ENCODE measurements at places on chromosomes 4 and X.
A peak's percentile ranks its signal among the peaks of the same experiment; 100 is the strongest.

DNA sequence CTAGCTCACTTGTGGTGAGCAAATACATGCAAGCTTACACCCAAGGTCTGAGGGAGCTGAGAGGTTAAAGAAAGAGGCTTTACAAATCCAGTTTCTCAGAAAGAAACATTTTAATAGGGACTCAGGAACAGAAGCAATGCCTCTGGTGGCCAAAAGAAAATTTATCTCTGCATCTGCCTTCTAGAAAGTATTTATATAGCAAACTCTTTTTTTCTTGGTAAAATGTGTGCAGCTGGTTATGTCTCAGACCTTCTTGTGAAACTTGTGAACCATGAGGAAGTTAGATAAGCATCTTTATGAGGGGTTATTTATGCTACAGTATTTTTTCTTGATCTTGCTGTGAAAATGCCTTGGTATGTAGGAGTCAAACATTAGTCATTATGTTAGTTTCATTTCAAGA, 48.5 kb upstream of the CYSLTR1 start:
- peak; percentile 5 for DNase-seq

DNA sequence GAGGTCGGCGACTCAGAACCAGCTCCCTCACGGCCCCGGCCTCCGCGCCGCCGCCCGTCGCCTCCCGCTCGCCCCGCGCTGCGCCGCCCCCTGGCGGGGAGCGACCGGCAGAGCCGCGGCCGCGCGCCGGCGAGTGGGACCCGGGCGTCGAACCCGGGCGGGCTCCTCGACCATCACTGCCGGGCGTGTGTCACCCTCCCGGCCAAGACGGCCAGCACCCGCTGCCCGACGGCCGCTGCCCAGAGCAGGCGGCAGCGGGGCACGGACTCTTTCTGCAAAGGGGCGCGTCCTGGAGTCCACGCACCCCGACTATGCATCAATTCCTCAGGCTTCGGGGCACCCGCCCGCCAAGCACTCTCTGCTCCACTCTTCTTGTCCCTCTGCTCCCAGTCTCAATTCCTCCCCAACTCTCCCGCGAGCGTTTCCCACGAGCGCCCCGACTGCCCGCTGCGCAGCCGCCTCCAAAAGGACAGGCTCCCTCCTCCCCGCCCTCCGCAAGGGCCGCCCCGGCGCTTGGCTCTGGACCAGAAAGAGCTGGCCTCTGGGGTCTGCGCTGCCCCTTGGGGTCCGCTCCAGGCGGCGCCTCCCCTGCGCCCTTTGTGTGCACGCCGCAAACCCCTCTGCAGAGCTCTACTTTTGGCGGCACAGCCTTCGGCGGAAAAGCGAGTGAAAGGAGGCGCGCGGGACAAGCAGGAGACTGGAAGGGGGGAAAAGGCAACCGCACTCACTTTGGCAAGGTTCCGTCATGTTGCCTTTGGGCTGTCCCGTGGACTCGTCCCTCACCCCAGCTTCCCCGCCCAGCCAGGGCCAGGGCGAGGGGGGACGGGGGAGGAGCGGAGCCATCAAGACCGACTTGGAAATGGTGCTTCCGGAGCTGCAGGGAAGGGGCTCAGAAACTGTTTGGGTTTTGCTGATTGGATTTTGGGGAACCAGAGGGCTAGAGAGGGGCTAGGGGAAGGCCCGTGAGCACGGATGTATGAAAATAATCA, 1.0 kb downstream of the PDE5A start:
- DNase-seq, result peak; percentile 31

DNA sequence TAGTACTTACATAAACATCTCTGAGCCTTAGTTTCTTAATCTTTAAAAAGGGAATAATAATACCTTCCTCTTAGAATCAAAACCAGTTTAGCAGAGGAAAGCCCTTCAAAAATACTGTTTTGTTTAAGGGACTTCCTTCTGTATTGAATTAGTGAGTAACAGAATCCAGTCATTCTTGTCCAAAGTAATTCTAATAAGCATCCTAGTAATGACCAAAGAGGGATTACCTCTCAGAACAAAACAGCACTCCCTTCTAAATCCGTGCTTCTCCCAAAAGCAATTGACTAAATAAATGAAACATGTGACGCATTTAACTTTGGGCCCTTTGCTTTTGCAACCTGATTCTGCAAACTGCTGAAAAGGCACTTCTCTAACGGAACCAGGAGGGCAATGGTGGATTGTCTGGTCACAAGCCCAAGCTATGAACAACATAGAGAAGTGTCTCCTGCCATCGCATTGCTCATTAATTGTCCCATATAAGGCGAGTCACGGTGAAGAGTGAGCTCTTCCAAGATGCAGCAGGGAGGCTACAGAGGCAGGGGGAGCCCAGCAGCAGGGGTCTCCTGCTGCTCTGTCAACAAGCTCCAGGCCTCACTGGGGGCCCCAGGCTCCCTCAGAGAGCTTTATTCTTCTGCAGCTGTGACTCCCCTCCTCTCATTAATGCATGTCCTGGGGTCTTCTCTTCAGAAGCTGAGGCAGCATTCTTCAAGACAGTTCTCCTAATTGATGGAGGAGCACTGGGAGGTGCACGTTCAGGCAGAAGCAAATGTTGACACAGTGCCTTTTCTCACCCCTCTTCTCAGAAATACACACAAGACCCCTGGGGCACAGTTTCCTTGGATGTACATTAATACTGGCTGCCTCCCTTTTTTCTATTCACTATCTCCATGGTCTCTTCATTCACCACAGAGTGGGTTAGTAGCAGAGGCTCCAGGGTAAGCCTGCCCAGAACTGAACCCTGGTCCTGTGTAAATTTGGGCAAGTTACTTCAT, 419.6 kb upstream of the RASGEF1B start:
- no peak for DNase-seq

DNA sequence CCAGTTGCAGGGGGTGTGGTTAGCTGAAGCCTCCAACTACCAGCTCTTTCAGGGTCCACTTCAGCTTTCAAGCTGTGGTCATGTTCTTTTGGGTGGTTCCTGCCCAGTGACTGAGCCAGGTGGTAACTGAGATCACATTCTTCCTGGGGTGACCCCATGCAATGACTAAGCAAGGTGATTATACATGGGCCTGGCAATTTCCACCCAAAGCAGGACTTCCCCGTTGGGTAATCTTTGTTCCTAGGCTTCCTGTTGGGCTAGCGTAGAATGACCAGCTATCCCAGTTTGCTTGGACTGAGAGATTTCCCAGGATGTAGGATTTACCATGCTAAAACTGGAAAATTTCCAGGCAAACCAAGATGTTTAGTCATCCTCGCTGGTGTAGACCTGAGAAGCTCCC, 18.4 kb upstream of the MAGEB17 start:
- no peak for DNase-seq

DNA sequence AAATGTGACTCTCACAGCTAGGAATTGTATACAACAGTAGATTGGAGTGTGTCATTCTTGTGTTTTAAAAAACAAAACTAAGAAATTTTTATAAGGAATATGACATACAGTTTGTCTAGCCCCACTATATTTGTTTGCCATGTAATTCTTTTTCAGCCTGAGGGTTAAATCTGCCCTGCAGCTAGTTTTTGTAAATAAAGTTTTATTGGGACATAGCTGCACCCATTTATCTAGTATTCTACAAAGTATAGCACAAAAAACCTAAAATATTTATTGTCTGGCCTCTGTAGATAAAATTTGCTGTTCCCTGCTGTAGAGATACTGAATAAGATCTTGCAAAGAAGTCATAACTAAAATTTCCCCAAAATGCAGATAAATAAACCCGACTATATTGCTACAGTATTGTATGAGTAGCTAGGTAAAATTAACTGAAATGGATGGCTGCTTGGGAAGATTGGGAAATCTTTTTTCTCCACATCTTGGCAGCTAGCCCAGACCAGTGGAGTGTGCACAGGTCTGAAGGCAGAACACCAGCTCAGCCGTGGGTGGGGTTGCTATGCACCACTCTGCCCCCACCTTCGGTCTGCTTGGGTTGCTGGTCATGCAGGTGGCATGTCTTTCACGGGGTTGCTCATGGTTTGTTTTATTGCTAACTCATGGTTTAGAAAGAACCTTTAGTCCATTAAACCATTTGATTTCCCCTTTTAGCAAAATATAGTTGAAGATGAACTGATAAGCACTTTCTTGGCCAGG, 127.9 kb downstream of the KLHL8 start:
- no peak for DNase-seq

DNA sequence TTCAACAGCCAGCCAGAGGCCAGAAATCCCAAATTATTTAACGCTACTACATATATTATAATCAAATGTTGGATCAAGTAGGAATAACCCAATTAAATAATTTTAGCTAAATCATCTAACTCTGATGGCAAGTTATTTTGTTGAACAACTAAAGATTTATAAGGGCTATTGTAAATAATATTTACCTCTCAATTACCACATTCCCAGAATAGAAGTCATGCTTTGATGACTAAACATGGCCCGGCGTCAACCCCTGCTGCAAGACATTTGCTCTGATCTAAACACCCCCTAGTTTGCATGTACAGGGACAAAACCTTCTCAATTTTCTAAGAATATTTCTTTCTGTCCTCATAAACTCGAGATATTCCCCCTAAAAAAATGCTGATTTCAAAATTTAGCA, 14.2 kb downstream of the VEGFC start:
- DNase-seq, result no peak

DNA sequence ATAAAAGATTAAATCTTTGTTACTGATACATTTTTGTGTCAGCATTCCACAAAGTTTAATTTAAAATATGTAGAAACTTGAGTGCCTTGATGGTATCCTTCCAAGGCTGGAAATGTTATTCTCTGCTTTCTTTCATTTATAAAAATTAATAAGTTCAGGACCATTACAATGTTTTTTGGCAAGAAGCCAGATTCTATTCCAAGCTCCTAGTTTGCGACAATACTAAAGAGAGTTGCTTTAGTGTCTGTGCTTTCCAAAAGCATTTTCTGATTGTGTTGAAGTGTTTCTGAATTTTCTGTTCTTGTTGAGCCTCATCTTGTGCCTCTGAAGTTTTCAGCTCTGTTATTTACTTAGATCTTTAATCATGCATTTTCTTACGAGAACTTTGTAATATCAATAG, 516.2 kb downstream of the KCTD8 start:
- DNase-seq, result no peak

GRCh38 chr4:109548655-109549054, 11.4 kb upstream of the MCUB start:
- DNase-seq, result peak; percentile 14

GRCh38 chr4:78439328-78439727, 112.2 kb upstream of the ANXA3 start:
- no peak for DNase-seq

GRCh38 chrX:19798423-19798822, 89.0 kb downstream of the SH3KBP1 start:
- no peak for DNase-seq

DNA sequence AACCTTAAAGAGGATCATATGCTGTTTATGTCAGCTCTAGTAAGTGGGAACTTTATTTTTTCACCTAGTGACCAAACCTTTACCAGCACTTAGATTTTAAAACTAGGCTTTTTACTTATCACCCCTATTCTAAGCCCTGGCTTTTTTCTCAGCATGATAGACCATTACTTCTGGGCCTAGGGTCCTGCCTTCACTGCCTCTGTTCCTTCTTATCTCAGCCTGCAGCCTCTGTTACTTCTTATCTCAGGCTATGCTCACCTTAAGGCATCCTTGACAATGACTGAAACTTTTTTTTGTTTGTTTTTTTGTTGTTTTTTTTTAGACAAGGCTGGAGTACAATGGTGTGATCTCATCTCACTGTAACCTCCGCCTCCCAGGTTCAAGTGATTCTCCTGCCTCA, 59.6 kb downstream of the TMEM154 start:
- DNase-seq, result no peak

DNA sequence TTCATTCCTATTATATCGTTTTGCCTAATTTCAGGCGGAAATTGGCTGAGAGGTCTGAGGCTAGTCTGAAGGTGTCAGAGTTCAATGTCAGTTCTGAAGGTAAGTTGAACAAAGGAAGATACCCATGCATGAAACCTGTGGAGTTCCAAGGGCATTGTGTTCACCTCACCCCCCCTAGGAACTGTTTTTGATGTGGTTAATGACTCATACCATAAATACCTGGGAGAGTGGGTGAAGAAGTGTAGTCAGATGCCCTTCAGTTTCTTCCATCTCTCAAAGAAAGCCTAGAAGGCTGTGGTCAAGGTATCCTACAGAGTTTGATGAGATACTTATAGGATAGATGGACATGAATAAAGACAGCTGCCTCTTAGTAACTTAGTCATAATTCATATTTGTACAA, 2.7 kb downstream of the UTP14A start:
- DNase-seq, result no peak

GRCh38 chrX:130694983-130695382, 208.0 kb downstream of the ENOX2 start:
- no peak for DNase-seq

GRCh38 chrX:46559062-46559461, 13.8 kb upstream of the ZNF674 start:
- DNase-seq, result no peak

DNA sequence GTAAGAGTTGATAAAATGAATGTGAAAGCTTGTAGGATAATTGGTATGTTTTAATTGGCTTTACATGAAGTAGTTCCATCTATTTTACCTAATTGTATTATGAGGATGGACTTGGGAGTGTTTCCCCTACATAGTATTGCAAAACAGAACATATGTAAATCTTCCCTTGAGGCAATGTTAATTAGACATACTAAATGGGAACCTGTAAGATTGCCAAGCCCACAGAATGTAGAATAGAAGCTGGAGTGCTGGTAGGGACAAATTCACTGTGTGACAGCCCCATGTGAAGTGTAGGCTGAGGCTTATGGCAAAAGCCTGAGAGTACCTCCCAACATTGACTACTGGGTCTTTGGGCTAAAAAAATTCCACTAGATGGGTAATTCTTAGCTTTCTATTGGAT, 615.0 kb upstream of the AMOT start:
- DNase-seq, result no peak

GRCh38 chrX:2618516-2618915, 72.6 kb upstream of the CD99 start:
- DNase-seq, result no peak

GRCh38 chrX:108261549-108262203, 170.1 kb downstream of the ATG4A start:
- no peak for DNase-seq

- no peak for DNase-seq
These were observed 72.6 kb downstream of the PITX2 start for GRCh38 chr4:110550260-110550659.

DNA sequence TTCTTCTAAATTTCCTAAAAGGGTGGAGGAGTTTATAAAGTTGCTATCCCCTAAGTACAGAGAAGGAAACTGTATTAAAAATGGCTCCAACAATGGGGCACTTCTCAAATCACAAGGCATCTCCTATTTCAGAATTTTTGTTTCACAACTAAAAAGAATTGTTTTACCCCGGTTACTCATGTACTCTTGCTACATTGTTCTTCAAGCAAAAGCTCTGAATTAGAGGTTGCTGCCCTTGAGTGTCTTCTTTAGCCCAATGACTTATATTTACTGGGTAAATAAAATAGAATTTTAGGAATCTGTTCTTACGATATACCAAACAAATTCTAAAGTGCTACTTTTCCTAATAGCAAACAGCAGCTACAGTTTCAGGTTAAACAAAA, 67.5 kb downstream of the PPEF2 start:
- DNase-seq, result no peak

Measured in CD4-positive, alpha-beta T cell treated with Interferon alpha-2 for 1 hour (primary cell).